ENCODE measurements at places on chromosomes 2 and 18. TPM values are rescaled to one million over a fixed set of nuclear protein-coding genes. Genes with fewer than 3 reads are reported as not detected.

Gene DTNA
- 101 TPM for total RNA-seq

Gene CFAP221
- total RNA-seq: 25.4 TPM

Gene GLI2
- total RNA-seq: 1.2 TPM

Gene LYG2
- not detected for total RNA-seq

Gene ASB18
- total RNA-seq: 1.6 TPM

Gene CEBPZ
- total RNA-seq: 52.8 TPM

Gene IL1F10
- total RNA-seq: not detected

Gene SP140
- 2.1 TPM for total RNA-seq

Gene SERPINB12
- total RNA-seq: not detected

Gene SOX11
- 246 TPM for total RNA-seq

Gene MYOM1
- 10.4 TPM for total RNA-seq

Gene MOCOS
- 0.69 TPM for total RNA-seq

Gene G6PC2
- total RNA-seq: not detected

Gene DUSP2
- 5.5 TPM for total RNA-seq

Gene ELOA2
- total RNA-seq: not detected

Gene GPR45
- 1.8 TPM for total RNA-seq

Gene MC2R
- total RNA-seq: not detected

Gene PPP1R7
- total RNA-seq: 62.7 TPM

Gene LYPD1
- 77.0 TPM for total RNA-seq

Gene TMEM182
- 8.5 TPM for total RNA-seq

Gene FAP
- total RNA-seq: 2.3 TPM

Gene SLC23A3
- total RNA-seq: 0.23 TPM

Gene RFTN2
- 52.6 TPM for total RNA-seq

Gene SCN9A
- total RNA-seq: 114 TPM

Gene STPG4
- not detected for total RNA-seq

Gene REG1A
- 0.46 TPM for total RNA-seq

Gene LOXHD1
- total RNA-seq: 0.23 TPM

Gene CPO
- total RNA-seq: not detected

Gene GGCX
- 28.8 TPM for total RNA-seq

Gene KCNJ13
- total RNA-seq: 9.2 TPM

Gene C1GALT1C1L
- 0.92 TPM for total RNA-seq

Gene NOL4
- 71.3 TPM for total RNA-seq

Gene COL5A2
- 19.1 TPM for total RNA-seq

Gene SERPINB4
- not detected for total RNA-seq

Gene SGO2
- 9.5 TPM for total RNA-seq

Gene FAM228A
- total RNA-seq: 1.2 TPM

Gene ZDBF2
- total RNA-seq: 44.5 TPM

Gene TAF1B
- 45.2 TPM for total RNA-seq

Gene POMC
- total RNA-seq: 5.3 TPM

Gene KYNU
- 0.23 TPM for total RNA-seq
